EL (cell line): ENCODE measurements at places on chromosomes 2 and 18.
A peak's percentile ranks its signal among the peaks of the same experiment; 100 is the strongest.

DNA sequence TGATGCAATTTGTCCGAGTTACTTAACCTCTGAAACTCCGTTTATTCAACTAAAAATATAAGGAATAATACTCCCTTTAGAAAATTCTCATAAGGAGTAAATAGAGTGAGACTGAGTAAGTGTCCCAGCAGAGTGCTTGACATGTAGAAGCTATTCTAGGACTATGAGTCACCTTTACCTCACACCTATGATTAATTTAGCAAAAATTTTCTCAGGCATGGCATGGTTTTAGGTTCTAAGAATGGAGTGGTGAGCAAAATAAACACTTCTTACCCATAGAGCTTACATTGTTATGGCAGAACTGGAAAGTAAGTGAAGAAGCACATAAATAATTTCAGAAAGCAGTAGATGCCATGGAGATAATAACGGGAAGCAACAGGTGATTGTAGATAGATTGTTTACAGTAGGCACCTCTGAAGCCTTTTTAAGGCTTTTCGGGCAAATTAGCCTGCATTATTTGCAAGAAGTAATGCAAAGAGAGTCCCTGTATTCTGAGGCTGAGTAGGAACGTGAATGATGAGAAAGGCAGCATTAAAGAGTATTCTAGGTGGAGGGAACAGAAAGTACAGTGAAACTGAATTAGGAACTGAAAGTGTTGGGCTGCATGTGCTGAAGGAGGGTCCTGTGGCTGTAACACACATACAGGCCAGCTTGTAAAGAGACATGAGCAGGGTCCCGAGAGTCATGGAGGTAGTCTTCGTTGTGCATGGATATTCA, 209.2 kb downstream of the ZNF407 start:
- DNase-seq: peak; percentile 88

DNA sequence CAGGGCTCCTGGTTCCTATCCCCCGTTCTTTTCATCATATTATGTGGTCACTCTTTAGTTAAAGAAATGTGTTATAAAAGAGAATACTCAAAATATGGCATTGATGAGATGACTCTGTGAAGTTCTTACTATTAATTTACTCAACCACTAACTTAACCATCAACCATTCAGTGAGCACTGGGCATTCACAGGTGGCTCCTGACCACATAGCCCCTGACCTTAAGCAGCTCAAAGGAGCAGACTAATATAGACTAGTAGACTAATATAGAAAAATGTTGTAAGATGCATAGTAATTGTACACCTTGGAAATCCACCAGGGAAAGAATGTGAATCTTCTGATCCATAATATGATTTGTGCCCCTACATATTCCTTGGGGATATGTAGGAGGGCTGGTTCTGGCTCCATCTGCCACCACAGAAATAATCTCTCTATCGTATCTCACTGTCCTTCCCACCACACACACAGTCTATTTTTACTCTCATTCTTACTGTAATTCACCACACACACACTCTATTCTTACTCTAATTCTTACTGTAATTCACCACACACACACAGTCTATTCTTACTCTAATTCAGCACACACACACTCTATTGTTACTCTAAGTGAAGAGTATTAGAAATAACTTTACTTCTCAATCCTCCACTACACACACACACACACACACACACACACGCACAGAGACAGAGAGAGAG, 188.9 kb upstream of the ITGA4 start:
- no peak for DNase-seq

GRCh38 chr2:51108794-51109193, 76.9 kb upstream of the NRXN1 start:
- DNase-seq: no peak

GRCh38 chr2:68653538-68653982, 10.2 kb downstream of the PROKR1 start:
- peak; percentile 62 for DNase-seq

GRCh38 chr2:173909846-173910245, 55.3 kb downstream of the SP3 start:
- DNase-seq: no peak

- no peak for DNase-seq
Measured at GRCh38 chr2:214412679-214413078, 1.8 kb downstream of the VWC2L start.

DNA sequence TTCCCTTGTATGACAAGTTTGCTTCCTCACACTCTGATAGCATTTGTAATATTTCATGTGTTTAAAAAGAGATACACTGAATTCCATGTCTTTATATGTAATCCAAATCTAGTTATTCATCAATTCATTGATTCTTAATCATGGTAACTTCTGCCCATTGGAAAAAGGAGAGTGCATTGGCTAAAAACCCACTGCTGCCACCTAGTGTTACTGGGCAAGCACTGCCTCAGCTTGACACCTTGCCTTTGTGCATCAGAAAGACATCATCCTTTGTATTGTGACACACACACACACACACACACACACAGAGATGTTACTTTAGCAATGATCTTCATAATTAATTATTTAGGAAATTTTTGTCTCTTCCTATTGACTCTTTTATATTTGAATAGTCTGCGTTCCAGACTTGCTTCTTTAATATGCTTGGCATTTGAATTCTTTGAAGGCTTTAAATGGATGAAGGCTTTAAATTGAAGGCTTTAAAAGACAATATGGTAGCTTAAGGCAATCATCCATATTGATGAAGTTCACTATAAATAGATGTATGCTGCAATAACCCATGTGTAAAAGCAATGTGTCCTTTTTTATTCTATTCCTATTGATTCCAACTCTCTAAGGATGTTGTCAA, 414.2 kb upstream of the CHST9 start:
- peak; percentile 44 for DNase-seq

DNA sequence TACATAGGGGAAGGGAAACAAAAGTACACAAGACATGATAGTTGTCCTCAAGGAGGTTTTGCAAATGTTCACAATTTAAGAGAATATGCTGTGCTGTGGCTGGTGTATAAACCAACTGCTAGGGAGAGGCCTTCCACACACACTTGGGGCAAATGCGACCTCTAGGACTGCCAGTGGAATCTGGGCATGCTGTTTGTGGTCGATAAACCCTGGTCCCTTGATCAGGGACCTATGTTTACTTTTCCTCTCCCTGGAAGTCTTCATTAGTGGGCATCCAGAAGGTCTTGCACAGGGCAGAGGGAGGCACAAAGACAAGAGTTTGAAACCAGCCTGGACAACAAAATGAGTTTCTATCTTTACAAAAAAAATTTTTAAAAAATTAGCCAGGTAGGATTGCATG, 7.3 kb upstream of the IL1B start:
- DNase-seq: no peak

GRCh38 chr18:26628017-26628416, 79.7 kb upstream of the KCTD1 start:
- no peak for DNase-seq

DNA sequence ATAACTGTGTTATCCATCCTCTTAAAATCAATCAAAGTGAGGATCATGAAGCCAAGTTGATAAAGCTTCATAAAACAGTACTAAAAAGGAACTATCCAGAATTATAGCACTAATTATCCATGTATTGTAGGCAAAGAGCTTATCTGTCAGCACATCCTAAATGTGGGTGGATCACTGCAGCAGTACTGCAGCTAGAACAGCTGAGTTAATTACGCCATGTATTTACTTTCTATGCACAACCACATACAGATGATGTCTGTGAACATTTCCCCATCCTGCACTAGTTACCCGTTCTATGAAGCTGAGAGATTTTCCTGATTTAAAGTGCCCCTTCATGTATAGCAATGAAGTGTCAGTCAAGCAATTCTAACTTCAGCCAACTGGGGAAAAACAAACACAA, 96.6 kb downstream of the RAPH1 start:
- DNase-seq: no peak

DNA sequence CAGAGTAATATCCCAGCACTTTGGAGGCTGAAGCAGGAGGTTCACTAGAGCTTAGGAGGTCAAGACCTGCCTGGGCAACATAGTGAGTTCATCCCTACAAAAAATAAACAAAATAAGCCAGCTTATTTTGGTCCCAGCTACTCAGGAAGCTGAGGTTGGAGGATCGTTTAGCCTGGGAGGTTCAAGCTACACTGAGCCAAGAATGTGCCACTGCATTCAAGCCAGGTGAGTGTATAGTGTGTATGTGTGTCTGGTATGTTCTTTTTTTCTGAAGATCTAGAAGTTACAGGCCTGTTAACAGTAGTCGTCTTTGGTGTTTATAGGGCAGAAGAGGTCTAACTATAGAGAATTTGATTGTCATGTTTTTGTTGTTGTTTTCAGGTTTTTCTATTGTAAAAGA, 40.2 kb downstream of the ZC3H15 start:
- DNase-seq: no peak

GRCh38 chr2:208711598-208711997, 305.0 kb downstream of the PTH2R start:
- DNase-seq: no peak

DNA sequence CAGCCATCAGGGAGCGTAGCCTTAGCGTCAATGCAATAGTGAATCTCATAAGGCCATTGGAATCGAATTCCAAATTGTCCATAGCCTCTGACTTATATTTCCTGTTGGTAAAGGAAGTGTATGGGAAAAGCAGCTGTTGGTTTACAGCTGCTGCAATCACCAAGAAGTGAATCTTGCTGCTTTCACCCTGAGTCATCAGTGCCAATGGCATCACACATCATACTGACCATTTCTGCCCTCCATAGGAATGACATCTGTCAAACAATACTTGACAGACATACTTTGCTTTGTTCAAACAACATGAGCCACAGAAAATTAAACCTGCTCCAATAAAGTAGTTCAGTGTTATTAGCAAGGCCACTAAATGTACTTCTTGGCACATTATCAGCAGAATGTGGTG, 111.2 kb upstream of the KLHL29 start:
- DNase-seq: peak; percentile 57

GRCh38 chr2:231336700-231337099, 58.8 kb upstream of the B3GNT7 start:
- DNase-seq: no peak

GRCh38 chr18:56221195-56222065, 417.0 kb downstream of the TXNL1 start:
- DNase-seq: no peak
